ENCODE measurements at places on chromosomes 3 and 15.
A peak's percentile ranks its signal among the peaks of the same experiment; 100 is the strongest.

DNA sequence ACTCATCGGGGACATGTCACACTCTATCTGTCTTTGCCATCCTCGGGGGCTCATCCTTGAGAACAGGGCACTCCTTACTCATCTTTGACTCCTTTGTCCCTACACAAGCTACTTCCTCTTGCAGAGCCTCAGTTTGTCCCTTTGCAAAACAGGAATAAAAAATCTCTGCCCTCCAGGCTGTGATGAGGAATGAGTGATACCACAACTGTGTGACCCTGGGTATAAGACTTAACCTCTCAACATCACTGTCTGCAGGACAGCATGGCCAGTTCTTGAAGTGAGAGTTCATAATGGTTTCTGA, 48.5 kb downstream of the IQSEC1 start:
- DNase-seq, result no peak

DNA sequence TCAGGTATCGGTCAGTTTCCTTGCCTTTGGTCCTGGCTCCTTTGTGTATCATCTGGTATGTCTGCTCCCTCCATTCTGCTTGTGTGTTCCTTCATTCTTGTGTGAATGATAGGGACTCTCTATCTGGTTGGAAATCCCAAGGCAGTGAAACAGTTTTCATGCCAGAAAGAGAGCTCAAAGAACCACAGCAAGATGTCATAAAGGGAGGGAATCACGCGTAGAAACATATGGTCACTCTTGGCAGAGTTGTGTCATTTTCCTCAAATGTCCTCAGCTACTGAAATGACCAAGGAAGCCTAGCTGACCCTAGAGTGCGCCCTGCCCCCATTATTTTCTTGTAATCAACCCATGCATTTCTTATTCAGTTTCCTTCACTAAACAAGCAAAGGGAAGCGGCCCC, 48.0 kb downstream of the RASGRP1 start:
- DNase-seq, result no peak

- no peak for DNase-seq
Measured at GRCh38 chr15:58566029-58566428, 134.2 kb downstream of the LIPC start.

DNA sequence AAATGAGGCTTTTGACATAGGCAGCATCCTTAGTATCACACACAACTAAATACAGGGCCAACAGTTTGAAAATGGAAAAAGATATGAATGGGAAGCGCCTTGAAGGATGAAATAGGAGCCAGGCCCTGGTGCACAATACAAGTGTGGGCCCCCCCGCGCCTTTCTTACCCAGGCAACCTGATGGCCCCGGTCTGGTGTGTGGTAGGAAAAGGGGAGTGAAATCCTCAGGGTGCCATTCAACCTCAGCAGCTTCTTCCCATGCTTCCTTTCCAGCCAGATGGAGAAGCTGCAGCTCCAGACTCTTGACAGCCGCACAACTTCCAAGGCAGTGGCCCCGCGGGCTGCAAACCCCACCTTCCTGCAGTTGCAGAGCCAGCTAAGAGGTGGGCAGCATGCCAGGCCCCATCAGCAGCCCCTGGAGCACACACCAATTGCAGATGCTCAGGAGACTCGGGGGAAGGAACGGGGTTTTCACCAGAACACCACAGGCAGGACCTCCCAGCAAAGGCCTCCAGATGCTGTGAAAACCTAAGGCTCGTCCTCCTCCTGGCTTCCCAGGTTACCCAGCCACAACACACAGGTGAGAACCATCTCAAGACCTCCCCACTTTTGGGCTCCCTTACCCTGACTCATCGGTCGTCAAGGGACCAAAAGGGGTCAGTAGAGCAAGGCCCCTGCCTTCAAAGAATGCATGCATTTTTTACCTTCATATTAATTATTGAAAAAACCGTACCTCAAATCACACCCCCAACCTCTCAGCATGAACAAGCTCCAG, 101.6 kb downstream of the CPN2 start:
- DNase-seq, result no peak

DNA sequence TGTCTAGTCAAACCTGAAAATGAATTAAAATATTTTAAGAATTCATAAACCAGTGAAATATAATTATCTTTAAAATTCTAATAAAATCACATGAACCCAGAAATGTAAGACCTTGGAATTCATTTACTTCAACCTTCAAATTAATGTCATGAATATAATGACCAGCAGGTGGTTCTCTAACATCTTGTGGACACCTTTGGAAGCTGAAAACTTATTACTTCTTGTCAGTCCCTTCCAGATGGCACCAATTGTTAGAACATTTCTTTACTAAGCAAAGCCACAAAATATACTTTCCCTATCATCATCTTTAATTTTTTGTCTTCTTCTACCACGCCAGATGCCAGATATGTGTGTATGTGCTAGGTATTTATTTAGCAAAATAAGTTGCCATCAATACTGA, 240.0 kb downstream of the MBNL1 start:
- DNase-seq, result no peak

DNA sequence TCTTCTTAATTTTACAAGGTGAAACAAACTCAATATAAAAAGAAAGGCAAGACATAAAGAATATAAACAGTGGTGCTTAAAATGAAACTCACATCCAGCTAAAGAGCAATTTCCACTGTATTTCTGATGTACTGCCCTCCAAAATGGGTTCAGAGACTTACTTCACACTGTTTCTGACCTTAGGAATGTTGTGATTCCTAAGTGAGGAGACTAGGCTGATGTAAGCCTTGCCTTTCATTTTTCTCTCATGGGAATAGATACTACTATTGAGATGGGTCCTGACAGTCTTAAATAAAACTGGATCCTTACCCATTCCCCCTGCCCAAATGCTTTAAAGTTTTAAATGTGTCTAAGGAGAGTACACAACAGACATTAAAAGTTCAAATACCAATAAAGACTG, 86.9 kb downstream of the CBLB start:
- DNase-seq, result no peak

DNA sequence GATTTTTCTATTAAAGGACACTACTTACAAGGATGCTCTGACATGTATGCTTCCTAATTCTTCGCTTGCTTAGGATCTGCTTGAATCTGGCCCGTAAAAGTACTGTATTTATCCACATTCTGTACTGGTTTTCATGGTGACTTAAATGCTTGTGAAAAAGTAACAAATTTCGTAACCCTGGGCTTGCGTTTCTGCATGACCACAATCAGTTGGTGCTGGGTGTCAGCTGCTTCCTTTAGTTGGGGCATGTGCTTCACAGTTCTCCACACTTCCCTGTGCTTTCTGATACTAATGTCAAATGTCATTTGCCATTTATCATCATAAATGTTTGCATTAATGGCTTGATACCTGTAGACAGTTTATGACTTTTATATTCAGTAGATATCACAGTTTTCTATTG, 218.4 kb upstream of the MLF1 start:
- DNase-seq, result no peak

- no peak for DNase-seq
Measured at GRCh38 chr3:19815805-19816204, 118.2 kb downstream of the EFHB start.

DNA sequence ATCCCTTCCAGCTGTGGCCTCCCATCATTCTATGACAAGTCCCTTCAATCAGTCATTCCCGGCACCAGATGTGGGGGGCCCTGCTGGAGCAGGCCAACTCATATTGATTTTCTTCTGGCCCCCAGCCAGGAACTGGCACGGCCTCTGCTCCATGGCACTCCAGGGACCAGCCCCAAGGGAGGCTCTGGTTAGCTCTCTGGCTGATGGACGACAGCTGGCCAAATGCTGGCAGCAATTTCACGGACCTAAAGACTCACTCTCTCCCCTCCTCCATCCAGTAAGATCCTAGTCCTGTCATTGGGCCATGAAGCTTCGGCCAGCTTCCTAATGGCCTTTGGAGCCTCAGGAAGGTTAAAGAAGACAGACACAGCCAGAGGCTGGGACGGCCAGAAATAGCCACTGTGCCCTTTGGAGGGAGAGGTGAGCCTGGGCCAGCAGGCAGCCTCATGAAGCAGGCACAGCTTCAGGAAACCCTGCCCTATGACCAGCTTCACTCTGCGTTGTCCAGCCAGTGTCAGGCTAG, 131.0 kb downstream of the MEX3B start:
- DNase-seq, result no peak

- DNase-seq, result no peak
Measured at GRCh38 chr3:28590216-28590615, 241.6 kb upstream of the AZI2 start.

DNA sequence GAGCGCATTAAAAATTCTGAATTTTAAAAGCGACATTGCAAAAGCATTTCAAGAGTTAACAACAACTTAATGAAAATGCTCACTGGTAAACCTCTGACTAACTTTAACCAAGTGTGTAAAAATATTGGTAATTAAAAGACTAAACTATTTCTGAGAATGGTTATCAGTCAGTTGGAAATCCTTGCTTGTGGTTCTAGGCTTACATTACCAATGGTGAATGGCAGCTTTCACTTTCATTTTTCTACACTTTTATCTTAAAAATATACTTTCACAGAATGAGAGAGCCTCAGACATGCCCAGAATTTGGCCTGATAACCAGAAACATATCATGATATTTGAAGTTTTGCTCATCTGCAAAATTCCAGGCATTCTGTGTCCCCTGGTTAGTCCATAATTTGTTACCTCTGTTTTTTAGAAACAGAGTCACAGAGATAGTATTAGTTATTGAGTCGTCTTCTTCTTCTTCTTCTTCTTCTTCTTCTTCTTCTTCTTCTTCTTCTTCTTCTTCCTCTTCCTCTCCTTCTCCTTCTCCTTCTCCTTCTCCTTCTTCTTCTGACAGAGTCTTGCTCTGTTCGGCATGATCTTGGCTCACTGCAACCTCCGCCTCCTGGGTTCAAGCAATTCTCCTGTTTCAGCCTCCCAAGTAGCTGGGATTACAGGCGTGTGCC, 5.5 kb upstream of the RNF111 start:
- DNase-seq, result peak; percentile 36

DNA sequence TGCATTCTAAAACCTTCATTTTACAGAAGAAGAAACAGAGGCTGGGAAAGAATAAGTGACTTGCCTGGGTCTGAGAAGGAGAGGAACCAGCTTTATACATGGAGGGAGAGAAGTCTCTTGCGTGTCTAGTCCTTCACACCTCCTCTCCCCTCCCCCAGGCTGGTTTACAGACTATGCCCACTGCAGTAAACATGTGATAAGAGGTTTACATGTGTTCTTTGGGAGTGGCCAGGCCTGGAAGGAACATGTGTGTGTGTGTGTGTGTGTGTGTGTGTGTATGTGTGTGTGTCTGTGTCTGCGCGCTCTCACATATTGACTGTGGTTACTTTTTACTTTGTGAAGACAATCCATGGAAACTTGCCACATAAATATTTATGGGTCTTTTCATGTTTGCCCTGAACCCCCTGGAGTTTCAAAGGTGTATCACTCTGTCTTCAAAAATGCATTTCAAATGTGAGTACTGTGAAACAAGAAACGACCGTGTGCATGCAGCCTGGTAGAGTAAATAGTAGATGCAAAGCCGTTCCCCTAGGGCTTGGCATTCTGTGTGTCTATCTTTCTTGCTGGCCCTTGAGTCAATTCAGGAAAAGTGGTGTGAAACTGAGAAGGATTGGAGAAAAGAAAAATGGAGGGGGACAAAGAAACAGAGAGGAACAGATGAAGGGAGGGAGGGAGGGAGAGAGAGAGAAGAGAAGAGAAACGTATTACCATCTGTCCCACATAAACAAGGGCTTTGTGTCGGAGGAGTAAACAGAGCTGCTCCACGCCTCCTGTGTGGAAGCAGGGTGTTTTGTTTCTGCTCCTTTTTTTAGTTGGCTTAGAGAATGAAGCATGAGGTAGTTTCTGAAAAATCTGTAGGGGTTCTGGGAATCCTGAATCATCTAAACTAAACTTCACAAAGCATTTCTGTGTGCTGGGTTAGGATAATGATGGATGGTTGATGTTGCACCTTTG, 51.7 kb downstream of the CLDN11 start:
- no peak for DNase-seq

DNA sequence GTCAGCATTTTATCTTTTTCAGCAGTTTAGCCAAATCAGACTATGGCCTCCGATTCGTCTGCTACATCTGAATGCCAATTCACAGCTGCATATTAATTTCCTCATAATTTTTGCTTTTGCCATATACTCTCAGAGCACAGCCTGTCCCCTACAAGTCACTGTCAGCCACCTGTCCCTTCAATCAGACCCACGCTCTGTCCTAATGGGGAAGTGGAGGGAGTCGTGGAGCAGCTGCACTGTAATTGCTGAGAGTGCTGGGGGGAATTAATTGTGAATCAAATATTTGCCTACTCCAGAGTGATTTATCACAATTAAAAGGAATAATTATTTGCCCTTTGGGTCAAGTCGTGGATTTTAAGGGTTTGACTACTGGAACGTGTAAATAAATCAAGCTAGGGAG, 75.5 kb downstream of the EBLN2 start:
- no peak for DNase-seq

- no peak for DNase-seq
Measured at GRCh38 chr15:99568625-99569352, 3.0 kb downstream of the MEF2A start.

DNA sequence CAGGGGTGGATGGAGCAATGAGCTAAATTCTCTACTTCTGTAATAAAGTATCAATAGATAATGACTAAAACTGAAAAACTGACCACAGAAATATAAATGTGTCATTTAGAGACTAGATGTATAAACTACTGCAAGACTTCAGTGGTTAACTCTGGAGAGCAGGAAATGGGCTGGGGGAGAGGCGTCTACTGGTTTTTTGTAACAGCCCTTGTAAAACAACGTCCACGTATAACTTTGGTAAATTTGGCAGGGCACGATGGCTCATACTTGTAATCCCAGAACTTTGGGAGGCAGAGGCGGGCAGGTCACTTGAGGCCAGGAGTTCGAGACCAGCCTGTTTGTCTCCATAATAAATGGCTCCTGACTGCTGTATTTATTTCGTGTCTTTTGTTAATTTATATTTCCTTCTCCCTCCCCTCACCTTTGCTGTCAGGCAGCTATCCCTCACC, 12.5 kb downstream of the RAB27A start:
- DNase-seq, result peak; percentile 65

- DNase-seq, result no peak
Measured at GRCh38 chr15:101459579-101460300, 29.8 kb downstream of the PCSK6 start.

- no peak for DNase-seq
Measured at GRCh38 chr3:11692532-11692813, 48.8 kb upstream of the VGLL4 start.

DNA sequence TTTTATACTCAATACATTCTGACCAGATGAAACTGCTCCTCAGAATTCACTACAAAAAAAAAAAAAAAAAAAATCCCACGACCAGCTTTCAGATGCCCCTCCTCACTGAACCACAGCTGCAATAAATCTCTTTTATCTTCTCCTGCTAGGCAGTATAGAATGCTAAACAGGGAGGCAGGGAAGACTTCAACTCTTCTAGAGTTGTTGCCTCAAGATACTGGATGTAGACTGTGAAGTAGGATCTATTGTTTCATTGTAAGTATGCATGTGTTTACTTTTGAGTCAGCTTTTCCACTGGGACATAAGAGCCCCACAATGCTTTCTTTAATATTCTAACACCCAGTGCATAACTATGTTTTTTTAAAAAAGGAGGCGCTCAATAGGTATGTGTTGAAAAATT, 401.4 kb downstream of the TBL1XR1 start:
- DNase-seq, result no peak

GRCh38 chr3:44019736-44020135, 221.9 kb upstream of the TOPAZ1 start:
- DNase-seq, result no peak

Data from GM10248 (cell line).